Placental epithelial cell (primary cell): ENCODE measurements at places on chromosomes 6 and 20. TPM values are rescaled to one million over a fixed set of nuclear protein-coding genes. Genes with fewer than 3 reads are reported as not detected.

The LCA5 gene
- total RNA-seq: 6.7 and 9.9 TPM in 2 replicates

The MRPS10 gene
- 19.6 and 35.5 TPM in 2 replicates for total RNA-seq

The CDC5L gene
- 21.6 and 24.8 TPM in 2 replicates for total RNA-seq

The MROH8 gene
- 3.1 and 5.3 TPM in 2 replicates for total RNA-seq

The FNDC1 gene
- 3.0 and 29.4 TPM in 2 replicates for total RNA-seq

The MAS1L gene
- not detected in 2 replicates for total RNA-seq

The PKIB gene
- 1.4 and 2.4 TPM in 2 replicates for total RNA-seq

The OTOR gene
- total RNA-seq: not detected in 2 replicates

The ZNF311 gene
- total RNA-seq: 1.6 and 2.4 TPM in 2 replicates

The HLA-DPB1 gene
- total RNA-seq: 46.8 and 57.7 TPM in 2 replicates

The RWDD2A gene
- 1.2 TPM in 2 replicates for total RNA-seq

The EDN3 gene
- total RNA-seq: 2.9 and 4.7 TPM in 2 replicates

The ZSCAN23 gene
- 8.2 and 11.0 TPM in 2 replicates for total RNA-seq

The MYBL2 gene
- 6.3 and 45.0 TPM in 2 replicates for total RNA-seq

The RNF182 gene
- not detected in 2 replicates for total RNA-seq

The PI16 gene
- total RNA-seq: not detected in 2 replicates

The PRDM13 gene
- not detected in 2 replicates for total RNA-seq

The SRMS gene
- not detected in 2 replicates for total RNA-seq

The ABT1 gene
- 18.1 and 27.3 TPM in 2 replicates for total RNA-seq

The DLL1 gene
- total RNA-seq: under 0.01 TPM in 1 of 2 replicates, not detected in the other

The TMEM170B gene
- total RNA-seq: under 0.01 and 0.22 TPM in 2 replicates

The SLC16A10 gene
- 0.22 TPM in 1 of 2 replicates, not detected in the other for total RNA-seq

The ETV7 gene
- not detected in 2 replicates for total RNA-seq

The SLC22A2 gene
- 0.11 and 0.39 TPM in 2 replicates for total RNA-seq

The CCN6 gene
- total RNA-seq: not detected in 2 replicates

The XKR7 gene
- total RNA-seq: under 0.01 TPM in 1 of 2 replicates, not detected in the other
